ENCODE measurements at places on chromosomes 4 and X.

DNA sequence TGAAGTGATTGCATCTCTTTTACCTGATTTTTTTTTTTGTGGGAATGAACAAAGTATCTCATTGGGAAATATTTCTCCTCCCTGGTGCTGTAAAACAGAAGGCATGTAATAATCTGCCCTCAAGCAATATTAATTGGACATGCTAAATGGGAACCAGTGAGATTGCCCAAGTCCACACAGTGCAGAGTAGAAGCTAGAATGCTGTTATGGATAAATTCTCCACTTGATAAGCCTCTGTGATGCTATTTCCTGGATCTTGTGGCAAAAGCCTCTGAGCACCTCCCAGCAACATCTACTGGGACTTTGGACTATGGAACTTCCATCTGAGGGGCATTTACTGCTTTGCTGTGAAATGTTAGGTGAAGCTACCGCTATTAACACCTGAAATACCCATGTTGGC, 46.9 kb upstream of the YTHDC1 start:
- no peak for DNase-seq

DNA sequence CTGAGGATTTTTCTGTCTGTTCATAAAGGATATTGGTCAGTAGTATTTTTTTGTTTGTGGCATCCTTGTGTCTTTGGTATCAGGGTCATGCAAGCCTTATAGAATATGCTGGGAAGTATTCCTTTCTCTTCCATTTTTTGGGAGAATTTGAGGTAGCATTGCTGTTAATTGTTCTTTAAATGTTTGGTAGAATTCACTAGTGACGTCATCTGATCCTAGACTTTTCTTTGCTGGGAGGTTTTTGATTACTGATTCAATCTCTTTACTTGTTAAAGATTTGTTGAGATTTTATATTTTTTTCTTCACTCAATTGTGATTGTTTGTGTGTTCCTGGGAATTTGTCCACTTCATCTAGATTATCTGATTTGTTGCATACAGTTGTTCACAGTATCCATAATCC, 234.4 kb upstream of the ATP6AP2 start:
- DNase-seq: no peak

DNA sequence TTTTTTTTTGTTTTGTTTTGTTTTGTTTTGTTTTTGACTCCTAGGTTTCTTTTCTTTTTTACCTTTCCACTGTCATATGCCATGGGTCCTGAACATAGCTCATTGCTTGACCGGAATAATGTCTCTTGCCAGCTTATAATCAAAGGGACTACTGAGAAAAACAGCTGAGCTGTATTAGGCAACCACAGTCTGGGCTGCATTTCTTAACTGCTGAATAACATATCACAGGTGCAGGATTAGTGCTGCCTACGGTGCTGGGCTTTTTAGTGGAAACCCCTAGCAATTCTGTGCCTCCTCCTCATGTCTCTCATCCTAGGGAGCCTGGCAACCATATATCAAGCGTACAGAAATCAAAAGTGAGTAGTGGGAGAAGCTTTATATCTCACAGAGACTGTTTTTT, 333.5 kb downstream of the BMPR1B start:
- no peak for DNase-seq

DNA sequence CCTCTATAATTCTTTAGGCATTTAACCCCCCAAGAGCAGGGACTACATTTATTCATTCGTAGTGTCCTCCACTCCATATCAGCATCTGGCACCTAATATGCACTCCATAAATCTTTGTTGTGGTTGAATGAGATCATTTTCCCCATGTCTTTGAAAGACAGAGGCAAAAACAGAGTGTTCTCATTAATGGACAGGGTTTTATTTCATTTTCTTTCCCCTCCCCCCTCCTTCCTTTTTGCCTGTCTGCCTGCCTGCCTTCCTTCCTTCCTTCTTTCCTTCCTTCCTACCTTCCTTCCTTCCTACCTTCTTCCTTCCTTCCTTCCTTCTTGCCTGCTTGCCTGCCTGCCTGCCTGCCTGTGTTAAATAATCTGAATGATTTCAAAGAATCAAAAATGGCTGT, 83.2 kb downstream of the SHROOM3 start:
- DNase-seq: peak; percentile 15

DNA sequence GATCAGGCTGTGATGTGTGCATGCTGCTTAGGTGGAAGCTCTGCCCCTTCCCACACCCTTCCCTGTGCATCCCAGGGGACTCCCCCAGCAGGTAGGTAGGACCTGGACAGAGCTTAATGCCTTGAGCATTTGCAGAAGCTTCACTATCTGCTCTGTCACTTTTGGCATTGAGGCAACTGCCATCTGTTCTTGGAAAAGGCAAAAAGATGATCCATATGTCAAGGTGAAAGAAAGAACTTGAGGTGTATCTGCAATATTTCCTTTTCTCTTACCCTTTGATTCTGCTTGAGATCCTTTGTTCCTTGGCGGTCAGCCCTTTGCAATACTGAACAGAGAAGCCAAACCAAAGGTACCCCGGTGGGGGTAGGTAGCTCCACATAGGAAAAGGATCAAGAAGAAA, 37.1 kb upstream of the TBC1D9 start:
- DNase-seq: no peak

- DNase-seq: peak; percentile 4
Measured at GRCh38 chr4:46878641-46879040, 30.4 kb downstream of the COX7B2 start.

GRCh38 chr4:68718447-68719074, 48.1 kb upstream of the UGT2B15 start:
- DNase-seq: no peak

DNA sequence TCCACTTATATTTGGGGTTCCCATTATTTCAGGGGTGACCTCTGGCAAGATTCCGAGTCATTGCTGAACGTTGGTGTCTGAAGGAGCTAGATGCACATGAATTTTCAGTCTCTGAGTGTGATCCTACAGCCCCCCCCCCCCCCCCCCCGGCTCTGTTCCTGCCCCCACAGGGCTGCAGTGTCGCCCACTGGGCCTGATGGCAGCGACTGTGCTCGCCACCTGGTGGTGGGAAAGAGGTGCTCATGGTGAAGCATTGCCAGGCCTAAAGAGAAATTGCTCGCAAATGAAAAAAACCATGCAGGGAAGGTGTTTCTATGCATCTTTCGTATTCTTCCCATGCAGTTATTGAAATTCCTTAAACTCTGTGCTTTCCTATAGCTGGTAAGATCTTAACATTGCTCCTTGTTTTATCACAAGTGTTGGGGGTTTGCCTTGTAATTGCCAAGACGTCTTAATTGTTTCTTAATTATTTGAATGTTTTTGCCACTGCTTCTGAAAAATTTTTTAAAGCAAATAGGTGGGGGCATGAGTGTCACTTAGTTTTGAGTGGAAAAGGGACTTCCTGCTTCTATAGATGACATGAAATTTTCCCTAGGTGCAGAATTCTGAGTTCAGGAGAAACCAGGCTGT, 63.2 kb downstream of the CLDN22 start:
- peak; percentile 65 for DNase-seq

- DNase-seq: no peak
Measured at GRCh38 chrX:14616301-14616700, 87.0 kb downstream of the GLRA2 start.

DNA sequence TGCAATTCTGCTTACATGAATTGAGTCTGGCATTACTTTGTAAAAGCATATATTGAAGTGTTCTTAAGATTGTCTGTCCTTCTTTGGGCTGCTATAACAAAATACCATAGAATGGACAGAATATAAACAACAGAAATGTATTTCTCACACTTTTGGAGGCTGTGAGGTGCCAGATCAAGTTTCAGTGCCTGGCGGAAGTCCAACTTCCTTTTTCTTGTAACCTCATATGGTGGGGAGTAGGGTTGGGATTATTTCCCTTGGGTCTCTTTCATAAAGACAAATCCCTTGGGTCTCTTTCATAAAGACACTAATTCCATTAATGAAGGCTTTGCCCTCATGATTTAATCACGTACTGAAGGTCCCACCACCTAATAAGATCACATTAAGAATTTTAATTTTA, 199.3 kb upstream of the GRID2 start:
- DNase-seq: peak; percentile 24

DNA sequence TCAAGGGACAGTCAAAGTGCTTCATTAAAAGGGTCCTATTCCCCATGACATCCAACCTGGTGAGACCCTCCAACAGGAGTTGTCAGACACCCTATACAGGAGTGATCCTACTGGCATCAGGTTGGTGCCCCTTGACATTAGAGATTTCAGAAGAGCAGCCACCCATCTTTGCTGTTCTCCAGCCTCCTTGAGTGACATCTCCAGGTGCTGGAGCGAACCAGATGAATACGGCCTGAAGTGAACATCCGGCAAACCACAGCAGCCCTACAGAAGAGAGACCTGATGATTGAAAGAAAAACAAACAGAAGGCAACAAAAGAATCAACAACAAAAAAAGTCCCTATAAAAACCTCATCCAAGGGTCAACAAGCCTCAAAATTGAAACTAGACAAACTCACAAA, 146.1 kb upstream of the PBDC1 start:
- no peak for DNase-seq

- no peak for DNase-seq
Measured at GRCh38 chr4:35463251-35463952, 780.9 kb downstream of the ARAP2 start.

DNA sequence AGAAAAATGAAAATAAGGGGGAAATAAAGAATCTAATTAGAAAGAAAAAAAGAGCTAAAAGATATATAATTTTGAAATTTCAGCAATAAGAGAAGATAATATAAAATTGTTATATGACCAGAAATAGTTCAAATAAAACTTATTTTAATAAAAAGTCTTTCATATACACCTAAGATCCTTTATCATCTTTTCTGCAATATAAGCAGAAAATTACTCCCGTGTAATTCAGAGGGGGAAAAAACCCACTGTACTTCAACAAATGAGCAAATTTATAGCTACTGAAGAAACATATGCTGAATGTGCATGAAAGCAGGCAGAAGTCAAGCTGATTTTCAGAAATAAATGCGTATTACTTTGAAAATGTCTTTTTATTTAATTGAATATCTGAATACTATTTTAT, 771.3 kb downstream of the FAT4 start:
- DNase-seq: no peak

DNA sequence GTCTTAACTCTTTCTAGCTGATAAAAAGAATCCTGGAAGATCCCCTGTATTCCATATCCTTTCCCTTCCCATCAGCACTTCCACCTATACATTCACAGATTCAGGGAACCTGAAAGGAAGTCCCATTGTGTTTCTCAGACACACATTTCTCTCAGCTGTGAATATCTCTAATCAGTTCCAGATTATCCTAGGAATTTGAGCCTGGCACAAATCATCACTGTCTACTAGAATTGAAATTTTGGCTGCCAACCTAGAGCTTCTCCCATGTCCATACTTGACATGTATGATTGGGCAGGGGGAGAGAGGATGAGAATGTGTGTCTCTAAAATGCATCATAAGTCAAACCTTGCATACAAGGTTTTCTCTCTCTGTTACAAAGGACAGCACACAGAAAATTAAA, 53.1 kb downstream of the NDST3 start:
- DNase-seq: peak; percentile 7

GRCh38 chr4:25160714-25161592, 704 bp upstream of the SEPSECS start:
- DNase-seq: no peak

DNA sequence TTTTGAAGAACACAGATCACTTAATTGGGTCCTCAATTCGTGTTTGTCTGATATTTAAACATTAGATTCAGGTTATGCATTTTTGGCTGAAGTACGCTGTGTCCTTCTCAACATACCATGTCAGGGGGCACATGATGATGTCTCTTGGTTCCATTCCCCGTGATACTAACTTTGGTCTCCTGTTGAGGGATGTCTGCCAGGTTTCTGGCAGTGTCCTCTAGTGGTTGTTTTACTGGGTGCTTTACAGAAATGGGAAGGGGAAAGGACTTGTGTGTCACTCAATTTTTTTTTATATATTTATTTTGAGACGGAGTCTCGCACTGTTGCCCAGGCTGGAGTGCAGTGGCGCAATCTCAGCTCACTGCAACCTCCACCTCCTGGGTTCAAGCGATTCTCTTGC, 58.2 kb downstream of the WWC2 start:
- DNase-seq: no peak

DNA sequence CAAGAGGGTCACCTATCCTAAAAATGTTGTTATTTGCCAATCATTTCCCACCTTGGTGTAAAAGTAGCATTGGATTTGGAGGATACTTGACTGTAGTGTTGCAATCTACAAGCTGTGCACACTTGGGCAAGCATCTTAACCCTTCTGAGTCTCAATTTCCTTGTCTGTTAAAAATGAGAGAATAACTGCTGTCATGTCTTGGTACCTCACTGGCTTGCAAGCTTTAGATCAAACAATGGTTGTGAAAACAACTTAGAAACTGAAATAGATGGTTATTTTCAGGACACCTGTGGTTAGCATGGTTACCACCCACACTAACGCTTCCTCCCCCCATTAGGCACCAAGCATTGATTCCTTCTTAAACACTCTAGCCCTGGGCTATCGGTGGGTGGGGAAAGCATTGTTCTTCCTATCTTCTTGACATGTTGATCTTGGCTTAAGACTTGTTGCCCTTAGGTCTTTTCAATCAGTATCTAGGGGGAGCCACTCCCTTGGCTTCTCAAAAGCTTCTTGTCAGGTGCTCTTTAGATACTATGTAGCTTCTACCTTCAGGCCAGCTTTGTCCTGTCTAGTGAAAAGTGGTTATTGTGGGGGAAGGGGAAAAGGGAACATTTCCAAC, 10.6 kb upstream of the AMOT start:
- DNase-seq: no peak

DNA sequence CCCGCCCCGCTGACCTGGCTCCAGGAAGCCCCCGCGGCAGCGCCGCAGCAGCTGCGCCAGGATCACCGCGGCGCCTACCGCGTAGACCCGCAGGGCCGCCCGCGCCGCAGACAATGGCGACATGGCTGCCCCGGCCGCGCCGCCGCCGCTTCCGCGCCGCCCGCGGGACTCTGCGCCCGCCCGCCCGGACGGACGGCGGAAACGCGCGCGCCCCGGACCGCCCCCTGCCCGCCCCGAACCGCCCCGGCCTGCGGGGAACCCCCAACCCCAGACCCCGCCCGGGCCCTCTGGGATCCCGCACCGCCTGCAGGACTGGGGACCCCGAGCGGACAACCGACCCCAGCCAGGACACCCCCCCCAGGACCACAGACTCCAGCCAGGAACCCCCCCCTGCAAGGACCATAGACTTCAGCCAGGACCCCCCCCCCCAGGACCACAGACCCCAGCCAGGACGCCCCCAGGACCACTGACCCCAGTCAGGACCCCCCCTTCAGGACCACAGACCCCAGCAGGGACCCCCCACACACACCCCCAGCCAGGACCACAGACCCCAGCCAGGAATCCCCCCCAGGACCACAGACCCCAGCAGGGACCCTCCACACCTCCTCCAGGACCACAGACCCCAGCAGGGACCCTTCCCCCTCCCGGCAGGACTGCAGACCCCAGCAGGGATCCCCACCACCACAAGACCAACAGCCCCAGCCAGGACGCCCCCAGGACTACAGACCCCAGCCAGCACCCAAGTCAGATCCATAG, at the start of the genes DHRSX and ZBED1:
Gene DHRSX (minus strand): TSS at position 174 of the 756 bp plus-strand sequence. CDS start 51 bp downstream, at position 123.
Gene ZBED1 (minus strand): TSS at position 174 of the 756 bp plus-strand sequence. CDS start 10,257 bp downstream, outside the sequence.
- peak; percentile 48 for DNase-seq

- no peak for DNase-seq
Measured at GRCh38 chr4:162560073-162560472, 396.3 kb upstream of the FSTL5 start.

GRCh38 chr4:119489305-119489704, 139.3 kb downstream of the PDE5A start:
- no peak for DNase-seq

- peak; percentile 60 for DNase-seq
Measured at GRCh38 chrX:103831342-103831802, 685 bp downstream of the RAB9B start.
